ENCODE measurements at places on chromosomes 1 and 21.

DNA sequence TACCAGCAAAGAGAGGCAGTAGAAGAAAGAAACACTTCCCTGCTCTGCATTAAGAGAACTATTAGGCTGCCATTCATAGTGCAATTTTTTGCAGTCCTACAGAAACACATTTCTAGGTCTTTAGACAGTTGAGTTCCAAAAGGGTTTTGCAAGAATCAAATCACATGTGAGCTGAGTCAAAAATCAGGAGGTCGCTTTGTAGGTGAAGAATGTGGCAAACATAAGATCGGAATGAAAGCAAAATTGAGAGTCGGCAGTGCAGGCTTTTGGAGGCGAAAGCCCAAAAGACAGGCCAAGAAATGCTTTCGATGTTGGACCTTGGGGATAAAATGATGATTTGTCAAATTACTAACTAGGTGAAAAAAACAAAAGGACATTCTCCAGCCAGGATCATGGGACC is 213.5 kb upstream of the NRIP1 start:
- no peak for DNase-seq
- no peak overlapping the region for H3K4me3 ChIP-seq
- no peaks in the 10 kb centered on the region for H3K36me3 ChIP-seq
- H3K27ac ChIP-seq: no peak overlapping the region

GRCh38 chr1:13730751-13731482 is 30.9 kb downstream of the PRDM2 start:
- peak overlapping the region; percentile 97 for H3K27ac ChIP-seq
- H3K27me3 ChIP-seq: no peaks in the 10 kb centered on the region
- peaks cover 53% of the 10 kb centered on the region for H3K4me1 ChIP-seq
- peak; percentile 83 for DNase-seq
- H3K4me3 ChIP-seq: peak overlapping the region; percentile 83

DNA sequence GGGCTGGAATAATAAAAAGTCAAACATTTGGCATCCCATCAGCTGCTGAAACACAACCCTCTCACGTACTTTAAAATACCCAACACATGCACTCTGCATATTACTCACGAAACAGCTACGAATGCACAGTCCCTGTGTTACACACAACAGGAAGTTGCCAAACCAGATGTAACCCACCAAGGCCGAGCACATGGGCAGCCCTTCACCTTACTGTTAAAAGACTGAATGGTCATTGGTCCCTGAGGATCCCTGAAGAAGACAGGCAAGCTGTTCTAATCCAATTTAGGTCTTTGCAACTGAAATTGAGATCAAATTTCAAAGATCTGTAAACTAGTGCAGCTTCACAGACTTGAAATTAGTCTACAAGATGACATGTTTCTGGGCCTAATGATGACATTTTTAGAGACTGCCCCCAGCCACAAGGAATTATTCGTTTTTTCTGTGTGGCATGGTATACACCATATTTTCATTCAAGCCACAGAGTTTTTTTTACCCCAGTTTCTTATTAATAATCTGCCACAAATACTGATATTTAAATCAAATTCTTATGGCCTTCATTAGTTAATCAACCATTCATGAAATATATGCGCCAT is 25.6 kb upstream of the IER5 start:
- peak overlapping the region; percentile 82 for H3K27ac ChIP-seq
- H3K36me3 ChIP-seq: peaks cover 28% of the 10 kb centered on the region
- DNase-seq: peak; percentile 31
- H3K4me1 ChIP-seq: peaks cover 18% of the 10 kb centered on the region

- peak; percentile 24 for DNase-seq
- H3K27ac ChIP-seq: peak overlapping the region; percentile 87
- peaks cover 26% of the 10 kb centered on the region for H3K4me1 ChIP-seq
- peaks cover 34% of the 10 kb centered on the region for H3K36me3 ChIP-seq
- peak overlapping the region; percentile 99 for H3K4me3 ChIP-seq
These were observed 1.5 kb downstream of the S100PBP start for GRCh38 chr1:32818804-32819541.

DNA sequence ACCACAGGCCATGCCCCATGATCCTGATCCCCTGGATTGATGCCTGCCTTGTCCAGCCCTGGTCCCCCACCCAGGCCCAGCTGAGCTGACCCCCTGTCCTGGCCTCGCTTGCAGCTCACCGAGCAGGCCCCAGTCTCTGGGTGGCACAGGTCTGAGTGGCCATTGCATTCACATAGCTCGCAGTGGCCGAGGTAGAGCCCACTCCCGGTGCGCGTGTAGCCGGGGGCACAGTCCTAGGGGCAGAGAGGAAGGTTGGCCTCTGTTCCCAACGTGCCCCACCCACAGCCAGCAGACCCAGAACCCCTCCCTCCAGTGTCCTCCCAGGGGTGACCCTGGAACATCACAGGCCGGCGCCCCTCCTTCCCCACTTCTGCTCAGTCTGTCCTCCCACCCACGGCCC is 51.9 kb downstream of the LDLRAD2 start:
- H3K27ac ChIP-seq: no peak overlapping the region
- no peaks in the 10 kb centered on the region for H3K4me1 ChIP-seq
- H3K36me3 ChIP-seq: no peaks in the 10 kb centered on the region
- no peaks in the 10 kb centered on the region for H3K27me3 ChIP-seq

GRCh38 chr1:59198564-59198963 is 98.3 kb upstream of the FGGY start:
- no peaks in the 10 kb centered on the region for H3K4me1 ChIP-seq
- peaks cover 7% of the 10 kb centered on the region for H3K27me3 ChIP-seq
- no peak for DNase-seq
- no peak overlapping the region for H3K27ac ChIP-seq
- H3K4me3 ChIP-seq: no peak overlapping the region
- H3K36me3 ChIP-seq: no peaks in the 10 kb centered on the region

DNA sequence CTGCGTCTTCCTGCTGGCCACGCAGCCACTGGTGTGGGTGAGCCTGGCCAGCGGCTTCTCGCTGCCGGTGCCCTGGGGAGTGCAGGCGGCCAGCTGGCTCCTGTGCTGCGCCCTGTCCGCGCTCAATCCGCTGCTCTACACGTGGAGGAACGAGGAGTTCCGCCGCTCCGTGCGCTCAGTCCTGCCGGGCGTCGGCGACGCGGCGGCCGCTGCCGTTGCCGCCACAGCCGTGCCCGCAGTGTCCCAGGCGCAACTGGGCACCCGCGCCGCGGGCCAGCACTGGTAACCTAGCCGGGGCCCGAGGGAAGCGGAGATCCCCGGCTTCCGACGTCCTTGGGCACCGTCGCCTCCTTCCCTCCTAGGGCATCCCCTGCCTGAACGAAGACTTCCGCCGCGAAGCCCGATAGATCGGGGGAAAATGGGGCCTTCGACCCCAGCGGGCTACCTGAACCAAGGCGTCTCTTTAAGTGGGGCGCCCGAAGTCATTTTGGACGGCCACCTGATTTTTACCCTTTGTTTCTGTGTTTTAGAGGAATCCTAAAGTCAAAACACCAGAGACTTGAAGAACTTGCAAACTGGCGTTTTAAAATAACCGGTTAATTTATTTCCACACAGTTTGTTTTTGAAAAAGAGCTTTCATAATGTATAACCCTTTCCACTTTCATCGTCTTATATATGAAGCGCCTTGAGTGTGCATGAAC is 2.0 kb downstream of the GPR88 start:
- no peaks in the 10 kb centered on the region for H3K4me1 ChIP-seq
- no peak for DNase-seq
- peaks cover 77% of the 10 kb centered on the region for H3K27me3 ChIP-seq
- no peaks in the 10 kb centered on the region for H3K36me3 ChIP-seq
- H3K4me3 ChIP-seq: peak overlapping the region; percentile 43

DNA sequence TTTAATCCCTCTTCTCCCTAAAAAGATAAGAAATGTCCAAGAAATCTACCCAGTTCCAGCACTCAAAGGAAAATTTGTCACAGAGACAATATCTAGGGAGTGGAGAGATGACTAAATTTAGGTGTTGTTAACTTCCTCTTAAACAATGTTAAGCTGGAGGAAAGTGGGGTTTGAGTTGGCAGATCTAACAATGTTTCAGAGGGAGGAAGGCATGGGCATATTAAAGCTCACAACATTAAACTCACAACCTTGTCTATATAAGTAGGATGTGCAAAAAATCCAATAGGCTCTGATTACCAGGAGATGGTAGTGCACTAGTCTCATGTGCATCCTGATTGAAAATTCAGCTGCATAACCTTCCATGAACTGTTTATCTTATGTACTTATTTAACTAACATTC is 190.1 kb downstream of the BARHL2 start:
- H3K4me1 ChIP-seq: no peaks in the 10 kb centered on the region
- H3K36me3 ChIP-seq: no peaks in the 10 kb centered on the region
- no peak overlapping the region for H3K4me3 ChIP-seq
- H3K27ac ChIP-seq: no peak overlapping the region
- peaks cover 1% of the 10 kb centered on the region for H3K27me3 ChIP-seq

GRCh38 chr1:235105051-235106043 is 23.3 kb downstream of the TOMM20 start:
- H3K36me3 ChIP-seq: peaks cover 33% of the 10 kb centered on the region
- H3K27me3 ChIP-seq: no peaks in the 10 kb centered on the region
- H3K4me3 ChIP-seq: peak overlapping the region; percentile 80

DNA sequence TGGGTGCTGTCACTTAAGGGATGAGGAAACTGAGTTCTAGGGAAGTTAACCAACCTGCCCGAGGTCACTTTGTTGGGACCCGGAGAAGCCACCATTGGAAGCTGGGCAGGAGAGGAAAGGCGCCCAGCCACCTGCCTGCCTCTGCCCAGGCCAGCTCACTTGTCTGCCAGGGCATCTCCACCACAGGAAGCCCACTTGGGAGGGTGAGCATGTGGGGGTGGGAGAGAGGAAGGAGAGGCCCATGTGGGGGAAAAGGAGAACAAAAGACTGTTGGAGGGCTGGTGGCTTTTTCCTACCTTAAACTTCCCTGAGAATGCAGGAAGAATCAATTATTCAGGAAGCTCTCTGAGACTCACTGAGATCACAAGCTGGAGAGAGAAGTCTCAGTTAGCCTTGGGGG is 43.8 kb upstream of the SELENON start:
- H3K36me3 ChIP-seq: no peaks in the 10 kb centered on the region
- H3K27ac ChIP-seq: no peak overlapping the region
- H3K4me3 ChIP-seq: no peak overlapping the region
- H3K4me1 ChIP-seq: peaks cover 2% of the 10 kb centered on the region
- no peak for DNase-seq
- peaks cover 21% of the 10 kb centered on the region for H3K27me3 ChIP-seq

DNA sequence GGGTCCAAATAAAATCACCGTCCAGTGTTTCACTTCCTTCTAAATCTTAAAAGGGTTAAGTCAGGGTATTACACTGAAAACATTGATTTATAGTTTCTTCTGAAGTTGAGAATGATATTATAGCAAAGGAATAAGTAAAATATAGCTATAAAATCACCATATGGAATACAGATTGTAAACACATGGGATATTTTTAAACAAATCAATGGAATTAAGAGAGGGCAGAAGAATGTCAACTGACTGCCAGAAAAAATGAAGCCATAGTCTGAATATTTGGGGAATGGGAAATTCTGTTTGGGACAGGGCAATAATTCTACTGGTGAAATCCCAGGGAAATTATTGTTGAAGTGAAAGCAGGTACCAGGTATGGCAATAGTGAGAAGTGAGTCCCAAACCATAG is 664.6 kb downstream of the NCAM2 start:
- no peaks in the 10 kb centered on the region for H3K4me1 ChIP-seq
- no peak overlapping the region for H3K27ac ChIP-seq
- no peak for DNase-seq

DNA sequence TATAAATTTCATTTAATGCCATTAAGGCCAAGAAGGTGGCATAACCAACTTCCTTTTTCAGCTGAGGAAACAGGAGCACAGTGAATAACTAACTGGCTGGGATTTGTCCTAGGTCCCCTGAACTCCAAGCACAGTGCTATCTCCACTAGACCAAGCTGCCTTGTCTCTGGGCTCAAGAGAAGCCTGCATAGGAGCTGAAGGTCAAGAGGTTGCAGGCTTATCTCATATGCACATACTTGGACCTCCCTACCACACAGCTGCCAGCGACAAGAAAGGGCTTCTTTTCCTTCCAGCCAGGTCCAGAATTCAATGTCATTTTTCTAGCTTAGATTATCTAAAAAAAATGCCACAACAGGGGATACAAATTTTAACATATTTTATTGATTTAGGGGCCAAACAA is 27.1 kb downstream of the AK2 start:
- H3K4me3 ChIP-seq: no peak overlapping the region
- peaks cover 12% of the 10 kb centered on the region for H3K4me1 ChIP-seq
- H3K36me3 ChIP-seq: peaks cover 77% of the 10 kb centered on the region

DNA sequence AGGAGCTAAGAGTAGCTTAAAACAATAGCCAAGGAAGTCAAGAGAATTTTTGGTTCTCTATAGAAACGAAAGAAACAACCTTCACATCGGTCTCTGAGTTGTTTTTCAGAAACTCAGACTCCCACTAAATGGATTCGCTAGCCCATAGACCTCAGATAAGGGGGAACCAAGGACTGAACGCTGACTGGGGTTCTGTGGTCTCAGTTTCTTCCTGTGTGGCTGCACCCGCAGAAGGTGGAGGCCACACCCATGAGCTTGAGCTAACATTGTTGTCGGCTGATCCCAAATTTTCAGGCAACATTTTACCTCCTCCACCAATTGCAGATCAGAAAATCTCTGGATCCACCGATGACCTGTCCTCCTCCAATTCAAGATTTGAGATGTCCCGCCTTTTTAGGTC is 456.1 kb downstream of the AJAP1 start:
- H3K4me1 ChIP-seq: peaks cover 11% of the 10 kb centered on the region
- H3K27me3 ChIP-seq: peaks cover 2% of the 10 kb centered on the region
- H3K36me3 ChIP-seq: no peaks in the 10 kb centered on the region

GRCh38 chr1:1117469-1117831 is 1.6 kb upstream of the C1orf159 start:
- H3K27ac ChIP-seq: no peak overlapping the region
- H3K36me3 ChIP-seq: peaks cover 13% of the 10 kb centered on the region
- peak overlapping the region; percentile 26 for H3K4me3 ChIP-seq
- no peak for DNase-seq
- peaks cover 6% of the 10 kb centered on the region for H3K4me1 ChIP-seq

DNA sequence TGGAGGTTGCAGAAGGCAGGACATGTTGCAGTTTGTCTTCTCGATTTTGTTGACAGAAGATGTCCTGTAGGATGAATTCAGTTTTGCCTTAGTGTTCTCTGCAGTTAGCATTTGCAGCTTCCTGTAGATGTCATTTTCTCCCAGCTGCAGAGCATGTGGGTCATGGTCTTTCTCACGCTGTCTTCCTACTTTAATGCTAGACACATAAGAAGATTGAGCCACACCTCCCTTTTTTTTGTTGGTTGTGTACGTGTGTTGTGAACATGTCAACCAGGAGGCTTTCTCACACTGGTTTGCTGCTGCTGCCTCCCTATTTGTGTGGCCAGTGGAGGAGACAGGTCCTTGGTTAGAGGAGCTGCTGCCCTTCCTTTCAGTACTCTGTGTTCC is 110.7 kb downstream of the VPS13D start:
- no peak for DNase-seq
- peaks cover 46% of the 10 kb centered on the region for H3K36me3 ChIP-seq
- H3K27ac ChIP-seq: no peak overlapping the region
- H3K4me3 ChIP-seq: no peak overlapping the region
- no peaks in the 10 kb centered on the region for H3K27me3 ChIP-seq

GRCh38 chr1:30038134-30039025 is 685.0 kb downstream of the MATN1 start:
- H3K36me3 ChIP-seq: no peaks in the 10 kb centered on the region
- no peak overlapping the region for H3K4me3 ChIP-seq
- no peak overlapping the region for H3K27ac ChIP-seq
- no peak for DNase-seq
- H3K27me3 ChIP-seq: no peaks in the 10 kb centered on the region
- H3K4me1 ChIP-seq: no peaks in the 10 kb centered on the region

GRCh38 chr1:113760102-113761080 is 1.1 kb upstream of the PHTF1 start:
- no peak for DNase-seq
- H3K4me1 ChIP-seq: peaks cover 31% of the 10 kb centered on the region
- peak overlapping the region; percentile 93 for H3K4me3 ChIP-seq
- no peaks in the 10 kb centered on the region for H3K27me3 ChIP-seq

Data from T-helper 2 cell treated with Interferon-gamma antibody and Interleukin-4, amounts not matched to agents 5 μg/mL and 100 μg/mL, for 36 hours (primary cell).